ENCODE measurements at places on chromosomes 13 and 19.

GRCh38 chr13:59354665-59355369, 808.9 kb downstream of the DIAPH3 start:
- no peak for DNase-seq

DNA sequence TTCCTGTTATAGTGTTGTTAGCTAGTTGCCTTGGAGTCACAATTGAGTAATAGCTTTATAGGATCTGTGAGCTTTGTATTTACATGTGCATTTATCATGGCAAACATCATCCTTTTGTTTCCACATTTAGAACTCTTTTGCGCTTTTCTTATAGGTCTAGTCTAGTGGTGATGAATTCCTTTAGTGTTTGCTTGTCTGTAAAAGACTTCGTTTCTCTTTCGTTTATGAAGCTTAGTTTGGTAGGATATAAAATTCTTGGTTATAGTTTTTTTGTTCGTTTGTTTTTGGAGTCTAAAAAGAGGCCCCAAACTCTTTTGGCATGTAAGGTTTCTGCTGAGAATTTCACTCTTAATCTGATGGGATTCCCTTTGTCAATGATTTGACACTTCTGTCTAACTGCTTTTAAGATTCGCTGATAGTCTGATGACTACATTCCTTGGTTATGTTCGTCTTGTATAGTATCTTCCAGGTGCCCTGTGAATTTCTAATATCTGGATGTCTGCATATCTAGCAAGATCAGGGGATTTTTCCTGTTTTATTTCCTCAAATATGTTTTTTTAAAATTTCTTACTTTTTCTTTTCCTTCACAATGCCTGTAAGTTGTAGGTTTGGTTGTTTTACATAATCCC, 20.2 kb downstream of the DNAJC3 start:
- no peak for DNase-seq

GRCh38 chr13:46296115-46296822, 84.5 kb downstream of the LRRC63 start:
- peak; percentile 98 for DNase-seq

DNA sequence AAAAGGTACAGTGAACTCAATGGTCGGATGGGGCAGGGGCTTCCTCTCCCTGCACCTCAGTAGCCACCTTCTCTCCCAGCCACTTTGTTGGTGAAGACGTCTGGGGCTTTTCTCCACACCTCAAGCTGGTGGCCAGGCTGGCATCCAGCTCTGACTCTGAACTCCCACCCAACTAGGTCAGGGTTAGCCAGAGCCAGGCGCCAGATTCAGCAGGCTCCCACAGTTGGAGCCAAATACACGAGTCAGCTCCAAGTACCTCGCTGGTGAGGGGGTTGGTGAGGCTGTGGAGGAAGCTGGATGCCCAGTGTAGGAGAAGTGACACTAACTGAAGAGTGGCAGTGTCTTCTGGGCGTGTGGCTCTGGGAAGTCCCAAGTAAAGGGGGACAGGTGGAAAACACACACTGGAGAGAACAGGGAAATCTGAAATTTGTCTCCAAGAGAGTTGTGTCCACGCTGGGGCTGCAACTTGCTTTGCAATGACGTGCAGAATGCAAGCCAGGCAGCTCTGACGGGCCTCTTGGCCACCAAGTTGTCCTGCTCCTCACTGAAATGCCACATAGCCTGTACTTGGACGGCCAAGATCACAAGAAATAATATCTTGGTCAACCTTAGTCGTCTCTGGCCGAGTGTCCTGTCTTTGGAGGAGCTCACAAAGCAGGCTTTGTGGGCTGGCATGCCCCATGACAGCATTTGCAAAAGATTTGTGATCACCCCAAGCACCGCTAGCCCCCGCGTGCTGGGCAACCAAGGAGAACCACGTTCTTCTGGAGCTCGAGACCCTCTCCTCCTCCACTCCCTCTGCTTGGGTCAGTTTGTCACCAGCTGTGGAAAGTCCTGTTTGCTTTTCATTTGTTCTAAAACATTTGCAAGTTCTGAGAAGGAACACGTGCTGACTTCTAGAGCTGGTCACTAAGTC, 18.1 kb downstream of the SLC7A1 start:
- DNase-seq, result peak; percentile 21

DNA sequence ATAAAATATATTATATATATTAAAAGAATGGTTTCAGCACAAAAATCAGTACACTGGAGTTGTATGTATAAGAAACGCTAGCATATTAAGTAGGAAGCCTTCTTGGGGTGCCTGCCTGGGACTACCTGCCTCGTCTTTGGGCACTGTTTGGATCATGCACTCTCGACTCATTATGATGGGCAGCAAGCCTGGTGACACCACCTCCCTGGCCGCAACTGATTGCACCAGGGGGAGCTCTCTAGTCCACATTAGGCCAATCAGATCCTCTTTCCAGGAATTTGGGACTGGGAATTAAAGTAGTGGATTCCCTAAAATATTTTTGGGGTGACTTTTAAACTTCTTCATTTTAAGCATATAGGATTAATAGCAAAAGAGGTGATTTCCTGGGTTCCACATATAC, 56.0 kb upstream of the RGCC start:
- no peak for DNase-seq

DNA sequence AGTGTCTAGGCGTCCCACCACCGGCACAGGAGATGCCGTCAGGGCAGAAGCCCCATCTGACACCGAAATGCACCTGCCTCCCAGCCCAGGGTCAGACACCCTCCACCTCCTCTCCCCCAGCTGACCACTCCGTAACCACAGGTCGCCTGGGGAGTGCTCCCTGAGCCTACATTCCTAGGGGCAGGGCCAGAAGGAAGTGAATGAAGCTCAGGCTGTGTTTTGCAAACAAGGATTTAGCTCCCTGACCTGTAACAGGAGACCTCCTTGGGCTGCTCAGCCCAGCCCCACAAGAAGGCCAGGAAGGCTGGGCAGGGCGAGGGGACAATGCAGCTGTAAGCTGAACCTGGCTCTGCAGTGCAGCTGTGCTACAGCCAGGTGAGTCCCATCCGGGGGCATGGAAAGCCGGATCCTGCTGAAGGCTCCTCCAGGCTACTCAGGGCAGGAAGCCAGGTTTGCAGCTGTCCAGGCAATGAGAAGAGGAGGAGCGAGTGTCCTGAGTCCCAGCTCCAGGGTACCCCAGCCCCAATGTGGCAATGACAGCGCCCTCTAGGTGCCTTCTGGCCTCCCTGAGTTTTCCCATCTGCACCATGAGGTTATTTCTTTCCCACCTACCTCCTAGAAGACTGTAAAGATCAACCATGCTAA, 42.1 kb downstream of the RHPN2 start:
- DNase-seq, result no peak

DNA sequence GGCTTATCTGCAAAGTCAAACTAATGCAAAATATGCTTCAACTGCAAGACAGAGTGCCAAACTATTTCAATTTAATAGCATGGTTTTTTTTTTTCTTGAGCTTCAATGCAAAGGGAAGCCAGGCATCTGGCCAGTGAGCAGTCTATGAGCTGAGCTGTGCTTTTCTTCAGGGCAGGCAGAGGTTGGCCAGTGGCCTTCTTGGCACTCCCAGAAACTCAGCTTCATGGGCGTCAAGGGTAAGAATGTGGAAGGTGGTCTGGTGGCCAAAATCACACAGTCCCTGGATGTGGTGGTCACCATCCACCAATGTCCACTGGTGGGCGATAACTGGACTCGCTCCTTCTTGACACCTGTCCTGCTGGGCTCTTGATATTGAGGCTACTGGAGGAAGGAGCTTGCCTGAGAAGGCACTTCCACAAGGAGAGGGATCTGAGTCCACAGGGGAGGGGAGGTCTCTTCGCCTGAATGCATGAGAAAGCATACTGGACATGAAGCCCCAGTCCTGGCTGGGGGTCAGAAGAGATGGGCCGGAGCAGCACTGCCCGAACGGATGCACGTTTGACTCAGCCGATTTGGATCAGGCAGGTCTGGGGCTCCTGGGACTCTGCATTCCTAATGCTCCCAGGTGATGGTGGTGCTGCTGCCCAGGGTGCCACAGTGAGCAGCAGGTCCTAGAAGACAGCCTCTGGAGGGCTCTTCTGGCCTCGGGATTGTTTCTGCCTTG, 17.1 kb downstream of the COL4A2 start:
- DNase-seq, result no peak

- no peak for DNase-seq
Measured at GRCh38 chr13:30861163-30861562, 44.9 kb upstream of the MEDAG start.

DNA sequence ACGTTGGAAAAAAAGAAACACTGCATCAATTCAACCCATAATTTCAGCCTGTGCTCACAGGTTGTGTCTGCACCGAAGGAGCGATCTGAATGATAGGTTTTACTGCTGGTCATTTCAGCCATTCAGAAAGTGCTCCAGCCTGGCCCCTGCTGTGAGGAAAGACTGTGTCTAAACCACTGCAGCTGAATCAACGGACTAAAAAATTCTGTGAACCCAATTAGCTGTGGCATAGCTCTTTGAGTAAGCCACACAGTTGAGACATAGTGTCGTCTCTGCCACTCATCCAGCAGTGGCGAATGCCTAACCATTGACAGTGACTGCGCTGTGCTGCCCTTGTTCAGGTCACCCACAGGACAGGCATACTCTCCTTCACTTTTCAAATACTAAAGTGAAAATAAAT, 179.8 kb downstream of the COG6 start:
- DNase-seq, result peak; percentile 36

DNA sequence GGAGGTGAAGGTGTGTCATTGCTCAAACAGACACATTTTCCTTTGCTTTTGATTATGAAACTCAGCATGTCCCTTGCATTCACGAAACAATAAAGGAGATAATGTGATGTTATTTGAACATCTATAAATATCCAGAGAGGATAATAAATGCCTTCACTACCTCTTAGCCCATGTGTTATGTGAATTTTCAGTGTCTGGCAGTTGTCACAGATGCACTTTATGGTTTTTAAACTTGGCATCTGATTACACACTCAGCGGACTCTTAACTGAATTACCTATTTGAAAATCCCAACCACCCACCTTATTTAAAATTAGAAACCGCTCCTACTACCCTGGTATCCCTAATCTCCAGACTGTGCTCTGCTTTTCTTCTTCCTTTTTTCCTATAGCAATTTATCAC, 254.2 kb downstream of the COG6 start:
- DNase-seq, result no peak

DNA sequence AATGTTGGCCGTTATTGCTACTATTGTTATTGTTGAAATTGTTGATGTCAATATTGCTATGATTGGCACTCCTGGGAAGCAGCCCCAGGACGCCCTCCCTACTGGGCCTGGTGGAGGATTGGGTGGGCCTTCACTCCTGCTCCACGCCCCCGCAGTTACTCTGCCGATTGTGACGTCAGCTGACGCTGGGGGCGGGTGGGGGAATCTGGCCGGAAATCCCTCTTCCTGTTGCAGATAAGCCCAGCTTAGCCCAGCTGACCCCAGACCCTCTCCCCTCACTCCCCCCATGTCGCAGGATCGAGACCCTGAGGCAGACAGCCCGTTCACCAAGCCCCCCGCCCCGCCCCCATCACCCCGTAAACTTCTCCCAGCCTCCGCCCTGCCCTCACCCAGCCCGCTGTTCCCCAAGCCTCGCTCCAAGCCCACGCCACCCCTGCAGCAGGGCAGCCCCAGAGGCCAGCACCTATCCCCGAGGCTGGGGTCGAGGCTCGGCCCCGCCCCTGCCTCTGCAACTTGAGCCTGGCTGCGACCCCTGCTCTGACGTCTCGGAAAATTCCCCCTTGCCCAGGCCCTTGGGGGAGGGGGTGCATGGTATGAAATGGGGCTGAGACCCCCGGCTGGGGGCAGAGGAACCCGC, at the start of gene ETV2:
Gene ETV2 (plus strand): TSS at position 231 of the 637 bp plus-strand sequence. CDS start 716 bp downstream, outside the sequence.
- DNase-seq, result peak; percentile 33

GRCh38 chr19:15563325-15563794, 51.7 kb upstream of the CYP4F8 start:
- no peak for DNase-seq

DNA sequence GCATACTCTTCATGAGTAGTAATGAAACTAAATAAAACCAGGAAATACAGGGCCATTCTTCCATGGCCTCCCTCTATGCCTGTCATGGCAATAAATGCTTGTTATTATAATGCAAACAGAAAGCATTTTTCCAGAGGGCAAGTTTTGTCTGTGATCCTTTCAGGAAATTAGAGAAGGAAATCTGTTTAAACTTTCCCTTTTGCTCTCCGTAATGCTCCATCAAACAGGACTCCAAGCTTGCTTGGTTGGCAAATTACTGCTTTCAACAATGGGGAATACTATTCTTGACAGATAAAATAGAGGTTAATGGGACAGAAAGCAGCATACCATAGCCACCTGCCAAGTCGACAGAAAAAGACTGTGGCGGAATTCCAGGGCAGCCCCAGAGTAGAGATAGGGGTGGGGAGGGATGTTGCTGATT, 252.5 kb downstream of the LHFPL6 start:
- no peak for DNase-seq

GRCh38 chr19:7112675-7113074, 43.2 kb downstream of the ZNF557 start:
- no peak for DNase-seq

DNA sequence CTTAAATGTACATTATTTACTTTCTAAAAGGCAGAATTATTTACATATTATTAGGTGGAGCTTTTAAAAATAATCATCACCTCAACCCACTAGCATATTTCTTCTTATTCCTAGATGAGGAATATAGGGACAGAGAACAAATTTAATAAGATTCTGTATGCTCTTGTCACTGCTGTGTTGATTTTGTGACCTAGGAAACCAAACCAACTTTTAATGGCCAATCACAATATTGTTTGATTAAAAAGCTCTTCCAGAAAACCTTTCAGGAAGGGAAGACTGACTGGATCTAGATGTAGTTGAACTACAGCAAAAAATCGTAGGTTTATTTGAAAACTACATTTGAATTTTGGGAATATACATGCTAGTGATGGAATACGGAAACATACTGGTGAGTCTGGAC, 91.8 kb upstream of the RAP2A start:
- no peak for DNase-seq

- DNase-seq, result peak; percentile 71
Measured at GRCh38 chr13:51619614-51620013, 35.4 kb downstream of the WDFY2 start.

- DNase-seq, result no peak
Measured at GRCh38 chr13:52652980-52653303, 306 bp downstream of the SUGT1 start.

- no peak for DNase-seq
Measured at GRCh38 chr13:110469597-110469996, 91.9 kb downstream of the RAB20 start.

DNA sequence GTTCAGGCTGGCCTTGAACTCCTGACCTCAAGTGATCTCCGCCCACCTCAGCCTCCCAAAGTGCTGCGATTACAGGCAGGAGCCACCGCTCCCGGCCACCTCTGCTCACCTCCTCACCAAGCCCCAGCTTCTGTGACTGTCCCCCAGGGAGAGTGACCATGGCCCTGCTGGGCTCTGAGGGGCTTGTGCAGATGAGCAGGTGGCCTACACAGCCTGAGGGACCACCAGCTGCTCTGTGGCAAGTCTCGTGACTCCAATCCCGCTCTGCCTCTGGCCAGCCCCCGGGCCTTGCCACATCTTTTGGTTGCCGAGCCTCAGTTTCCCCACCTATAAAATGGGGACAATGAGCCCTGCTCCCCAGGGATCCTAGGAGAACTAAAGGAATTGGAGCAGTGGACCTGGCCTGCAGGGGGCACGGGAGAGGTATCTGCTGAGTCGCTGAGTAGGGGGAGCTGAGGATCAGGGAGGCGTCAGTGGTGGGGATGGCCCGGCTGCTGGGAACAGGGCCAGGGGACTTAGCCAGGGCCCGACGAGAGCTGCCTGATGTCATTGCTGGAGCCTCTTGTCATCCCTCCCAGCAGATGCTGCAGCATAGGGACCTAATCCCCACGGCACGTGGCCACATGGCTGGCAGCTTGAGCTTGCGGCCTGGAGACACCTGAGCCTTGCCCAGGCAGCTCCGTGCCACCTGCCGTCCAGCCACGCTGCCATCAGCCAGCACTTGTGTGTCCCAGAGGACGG, 74.7 kb downstream of the GADD45B start:
- peak; percentile 57 for DNase-seq
